Neural crest cell (in vitro differentiated cells): ENCODE measurements at places on chromosomes 11 and 22. TPM values are rescaled to one million over a fixed set of nuclear protein-coding genes. Genes with fewer than 3 reads are reported as not detected.
A peak's percentile ranks its signal among the peaks of the same experiment; 100 is the strongest.

Gene CXCR5
- not detected in 2 replicates for total RNA-seq

Gene GALNT18
- total RNA-seq: 2.5 and 2.8 TPM in 2 replicates

Gene BMAL1
- total RNA-seq: 5.1 and 6.8 TPM in 2 replicates

Gene OR51I1
- not detected in 2 replicates for total RNA-seq

Gene HEPACAM
- 0.11 TPM in 1 of 2 replicates, not detected in the other for total RNA-seq

DNA sequence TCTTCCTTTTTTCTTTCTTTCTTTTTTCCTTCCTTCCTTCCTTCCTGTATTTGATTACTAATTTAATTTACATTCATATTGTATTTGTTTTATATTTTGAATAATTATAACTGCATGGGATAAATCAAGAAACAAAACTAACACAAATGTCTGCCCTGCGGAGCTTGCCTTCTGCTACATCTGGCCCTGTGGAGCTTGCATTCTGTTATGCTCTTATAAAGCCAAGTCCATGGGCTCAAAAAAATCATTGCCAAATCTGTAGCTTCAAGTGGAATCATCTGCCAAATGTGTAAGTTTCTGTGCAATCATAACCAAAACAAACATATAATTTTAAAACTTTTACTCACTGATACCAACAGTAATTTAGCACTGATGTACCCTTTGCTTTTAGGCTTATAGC, 8.0 kb upstream of the OR52J3 start:
- DNase-seq: no peak

GRCh38 chr11:135022454-135022853, 610.4 kb upstream of the B3GAT1 start:
- no peak for DNase-seq

DNA sequence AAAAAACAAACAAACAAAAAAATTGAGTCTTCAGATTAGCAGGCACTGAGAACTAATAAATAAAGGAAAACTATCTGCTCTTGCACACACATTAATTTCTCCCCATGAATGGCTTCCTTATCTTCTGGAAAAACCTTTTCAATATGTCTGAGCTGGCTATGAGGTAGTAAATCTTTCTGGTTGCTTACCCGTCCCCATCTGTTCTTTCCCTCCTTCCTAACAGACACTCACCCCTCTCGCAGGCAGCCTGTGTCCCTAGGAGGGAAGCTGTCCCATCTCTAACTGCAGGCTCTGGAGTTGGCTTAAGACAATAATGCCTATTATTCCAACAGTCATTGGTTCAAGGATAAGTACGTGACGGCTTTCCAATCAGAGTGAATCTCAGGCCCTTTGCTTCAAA, 8.2 kb upstream of the SCUBE2 start:
- no peak for DNase-seq

GRCh38 chr22:41770715-41771468, 29.6 kb upstream of the CCDC134 start:
- no peak for DNase-seq

DNA sequence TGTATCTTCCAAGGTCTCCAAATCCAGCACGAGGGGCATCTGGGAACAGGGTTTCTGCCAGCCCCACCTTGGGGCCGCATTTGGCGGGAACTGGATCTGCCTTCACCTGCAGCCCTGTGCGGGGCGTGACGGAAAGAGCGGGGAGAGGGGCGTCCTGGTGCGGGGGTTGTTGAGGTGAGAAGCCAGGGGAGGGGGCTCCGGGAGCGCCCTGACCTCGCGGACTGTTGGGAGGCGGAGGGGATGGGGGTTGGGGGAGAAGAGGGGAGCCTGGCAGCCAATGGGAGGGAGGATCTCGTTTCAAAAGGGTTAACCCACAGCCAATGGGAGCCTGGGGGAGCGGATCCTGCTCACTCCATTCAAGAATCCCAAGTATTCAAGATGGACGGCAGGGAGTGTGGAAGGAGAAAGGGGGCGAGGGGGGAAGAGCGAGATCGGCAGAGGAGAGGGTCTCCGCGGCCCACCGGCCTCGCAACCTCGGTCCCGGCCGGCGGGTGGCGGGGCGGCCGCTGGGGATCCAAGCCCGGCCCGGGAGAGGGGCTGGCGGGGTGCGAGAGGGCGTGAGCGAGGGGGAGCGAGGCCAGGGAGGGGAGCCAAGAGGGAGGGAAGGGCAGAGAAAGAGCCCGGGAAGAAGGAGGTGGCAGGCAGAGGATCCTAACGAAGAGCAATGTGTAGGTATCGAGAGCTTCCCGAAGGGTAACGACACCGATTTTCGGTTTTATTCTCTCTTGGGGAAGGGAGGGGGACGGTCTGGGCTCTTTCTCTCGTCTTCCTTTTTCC, 11.5 kb downstream of the YPEL4 start:
- peak; percentile 72 for DNase-seq

DNA sequence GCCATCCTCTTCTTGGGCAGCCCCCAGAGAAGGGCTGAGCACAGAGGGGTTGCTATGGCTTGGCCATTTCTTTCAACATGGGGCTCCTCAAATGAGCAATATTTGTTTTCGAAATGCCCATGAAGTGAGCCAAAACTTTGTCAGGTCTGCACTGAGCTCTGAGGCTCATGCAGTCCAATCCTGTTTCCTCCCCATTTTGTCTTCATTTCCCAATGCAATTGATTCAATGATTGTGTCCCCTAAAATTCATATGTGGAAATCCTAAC, 60.6 kb upstream of the CD44 start:
- no peak for DNase-seq
